Thyroid gland (tissue), 4 donors: ENCODE measurements at places on chromosomes 7 and 10. TPM values are rescaled to one million over a fixed set of nuclear protein-coding genes. Genes with fewer than 3 reads are reported as not detected.

DNA sequence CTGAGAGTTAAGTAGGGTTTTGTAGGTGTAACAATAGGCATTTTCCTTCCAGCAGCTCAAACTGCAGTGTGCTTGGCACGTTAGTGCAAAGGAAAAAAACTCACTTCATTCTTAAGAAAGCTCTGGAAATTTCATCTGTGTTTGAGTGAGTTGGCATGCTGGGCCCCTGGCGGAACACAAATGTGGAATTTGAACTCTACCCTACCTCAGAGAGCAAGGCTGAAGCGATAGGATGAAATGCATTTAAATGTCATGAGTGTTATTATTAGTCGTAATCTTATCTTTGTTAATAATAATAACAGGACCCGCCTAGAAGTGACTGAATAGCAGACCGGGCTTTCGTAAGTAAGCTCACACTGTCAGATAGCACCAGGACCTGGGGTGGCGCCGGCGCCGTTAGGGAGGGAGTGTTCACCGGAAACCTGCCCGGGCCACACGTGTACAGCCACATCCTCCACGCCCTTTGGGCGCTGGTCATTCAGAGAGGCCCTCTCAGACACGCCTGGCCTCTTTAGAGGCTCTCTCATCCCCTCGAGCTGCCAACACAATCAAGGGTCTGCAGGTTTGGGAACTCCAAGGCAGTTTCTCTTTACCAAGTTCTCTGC is 63.5 kb downstream of the GRK5 start:
- H3K27ac ChIP-seq: peak overlapping the region; percentile 70
- peak; percentile 96 for DNase-seq
- H3K4me3 ChIP-seq: no peak overlapping the region
- H3K36me3 ChIP-seq: no peaks in the 10 kb centered on the region

- no peak overlapping the region for H3K27ac ChIP-seq
- H3K27me3 ChIP-seq: no peaks in the 10 kb centered on the region
- no peaks in the 10 kb centered on the region for H3K4me1 ChIP-seq
- no peak overlapping the region for H3K4me3 ChIP-seq
Measured at GRCh38 chr10:106793617-106794016, 370.9 kb downstream of the SORCS1 start.

DNA sequence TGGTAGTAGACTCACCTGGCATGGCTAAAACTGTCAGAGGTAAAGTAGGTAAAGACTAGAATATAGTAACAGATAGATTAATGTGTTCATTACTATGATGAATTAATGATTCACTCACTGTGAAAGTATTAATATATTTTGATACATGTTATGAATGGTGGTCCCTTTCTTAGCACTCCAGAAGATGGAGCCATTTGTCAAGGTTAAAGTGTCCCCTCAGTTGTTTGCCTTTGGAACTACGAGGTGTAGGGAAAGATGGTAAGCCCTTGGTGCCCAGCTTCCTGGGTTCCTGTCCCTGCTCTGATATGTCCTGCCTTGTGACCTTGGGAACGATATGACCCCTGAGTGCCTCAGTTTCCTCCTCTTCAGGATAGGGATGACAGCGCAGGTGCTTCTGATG is 49.4 kb downstream of the HTRA1 start:
- H3K4me1 ChIP-seq: no peaks in the 10 kb centered on the region
- peaks cover 7% of the 10 kb centered on the region for H3K36me3 ChIP-seq
- H3K27ac ChIP-seq: no peak overlapping the region
- no peak overlapping the region for H3K4me3 ChIP-seq

Gene STEAP2
- 25.9 TPM for total RNA-seq

DNA sequence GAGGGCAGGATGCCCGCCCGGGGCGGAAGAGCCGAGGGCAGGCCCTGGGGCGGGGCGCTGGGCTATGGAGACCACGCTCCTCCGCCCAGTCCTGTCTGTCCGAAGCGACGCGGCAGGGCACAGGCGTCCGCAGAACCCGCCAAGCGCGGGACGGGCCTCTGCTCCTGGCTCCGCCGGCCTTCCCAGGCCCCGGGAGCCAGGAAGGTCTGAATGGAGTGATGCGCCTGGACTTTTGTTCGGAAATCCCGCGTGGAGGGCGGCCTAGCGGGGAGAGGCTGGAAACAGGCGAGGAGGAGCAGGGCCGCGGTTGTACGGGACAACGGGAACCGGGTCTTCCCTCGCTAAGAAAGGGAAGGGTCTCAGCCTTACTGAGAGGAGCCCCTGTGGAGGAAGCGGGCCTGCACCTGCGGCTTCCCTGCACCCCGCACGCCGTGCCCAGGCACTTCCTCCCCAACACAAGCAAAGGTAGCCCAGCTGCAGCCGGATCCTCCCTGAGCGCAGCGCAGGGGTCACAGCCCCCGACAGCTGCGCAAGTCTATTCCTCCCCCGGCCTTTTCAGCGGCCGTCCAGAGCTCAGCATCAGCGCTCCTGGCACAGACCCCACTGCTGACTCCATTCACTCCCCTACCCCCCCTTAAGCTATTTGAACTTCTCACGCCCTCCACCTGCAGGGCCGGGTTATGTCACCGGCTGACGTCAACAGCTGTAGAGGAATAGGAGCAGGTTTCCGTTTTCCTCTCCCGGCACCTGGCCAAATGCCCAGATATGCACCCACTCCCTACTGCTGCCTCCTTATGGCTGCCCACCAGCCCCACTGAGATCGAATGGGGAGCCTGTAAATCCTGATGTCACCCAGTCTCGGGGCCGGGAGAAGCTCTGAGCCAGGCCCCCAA is 143.2 kb upstream of the RET start:
- H3K27me3 ChIP-seq: peaks cover 5% of the 10 kb centered on the region
- peak; percentile 12 for DNase-seq
- no peak overlapping the region for H3K4me3 ChIP-seq
- peaks cover 12% of the 10 kb centered on the region for H3K4me1 ChIP-seq
- H3K27ac ChIP-seq: no peak overlapping the region

GRCh38 chr7:158160199-158160598 is 427.4 kb downstream of the PTPRN2 start:
- no peaks in the 10 kb centered on the region for H3K27me3 ChIP-seq
- H3K36me3 ChIP-seq: no peaks in the 10 kb centered on the region
- H3K4me1 ChIP-seq: no peaks in the 10 kb centered on the region

Gene PAPSS2
- 32.1 TPM for total RNA-seq

Gene PSD
- total RNA-seq: 0.54 TPM

- no peak overlapping the region for H3K4me3 ChIP-seq
- peak overlapping the region; percentile 2 for H3K27ac ChIP-seq
- peak; percentile 56 for DNase-seq
- no peaks in the 10 kb centered on the region for H3K4me1 ChIP-seq
Measured at GRCh38 chr10:125768219-125768855, 7.3 kb downstream of the MMP21 start.

Gene FAM53B
- total RNA-seq: 70.9 TPM

GRCh38 chr10:69897432-69897831 is 95.7 kb downstream of the COL13A1 start:
- H3K36me3 ChIP-seq: no peaks in the 10 kb centered on the region
- no peaks in the 10 kb centered on the region for H3K27me3 ChIP-seq
- peaks cover 69% of the 10 kb centered on the region for H3K4me1 ChIP-seq
- H3K27ac ChIP-seq: no peak overlapping the region
- no peak for DNase-seq
- no peak overlapping the region for H3K4me3 ChIP-seq

Gene HOXA6
- total RNA-seq: 1.1 TPM

DNA sequence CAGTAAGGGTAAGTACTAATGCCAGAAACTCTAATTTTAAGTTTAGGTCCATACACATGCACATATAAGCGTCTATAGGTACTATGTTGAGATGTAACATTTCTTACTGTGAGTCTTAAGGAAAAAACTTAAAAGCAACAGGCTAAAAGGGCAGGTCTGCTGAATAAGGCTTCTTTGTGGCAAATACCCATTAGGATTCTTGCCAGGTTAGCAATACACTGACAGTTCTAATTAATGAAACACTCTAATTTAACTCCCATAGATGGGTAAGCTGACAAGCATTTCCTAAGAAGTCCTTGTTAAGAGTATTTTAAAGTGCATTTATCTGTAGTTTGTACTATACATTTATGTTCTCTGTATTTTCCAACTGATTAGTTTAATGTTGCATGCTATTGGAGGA is 14.0 kb downstream of the SCRN1 start:
- H3K4me3 ChIP-seq: no peak overlapping the region
- H3K4me1 ChIP-seq: no peaks in the 10 kb centered on the region
- no peak for DNase-seq
- H3K27me3 ChIP-seq: no peaks in the 10 kb centered on the region

GRCh38 chr10:110436554-110437350 is 61.0 kb upstream of the DUSP5 start:
- no peak overlapping the region for H3K4me3 ChIP-seq
- no peaks in the 10 kb centered on the region for H3K4me1 ChIP-seq
- H3K27me3 ChIP-seq: no peaks in the 10 kb centered on the region
- no peak for DNase-seq
- no peak overlapping the region for H3K27ac ChIP-seq

Gene ASB10
- total RNA-seq: not detected

- no peak overlapping the region for H3K27ac ChIP-seq
- no peaks in the 10 kb centered on the region for H3K36me3 ChIP-seq
- DNase-seq: no peak
- H3K27me3 ChIP-seq: no peaks in the 10 kb centered on the region
- no peaks in the 10 kb centered on the region for H3K4me1 ChIP-seq
- H3K4me3 ChIP-seq: no peak overlapping the region
Measured at GRCh38 chr7:148398844-148399365, 191.7 kb upstream of the C7orf33 start.

Gene PDK4
- 453 TPM for total RNA-seq

GRCh38 chr10:92239600-92240288 is 51.1 kb downstream of the CPEB3 start:
- peaks cover 12% of the 10 kb centered on the region for H3K4me1 ChIP-seq
- no peak for DNase-seq
- H3K27ac ChIP-seq: peak overlapping the region; percentile 95
- H3K4me3 ChIP-seq: peak overlapping the region; percentile 48
- no peaks in the 10 kb centered on the region for H3K27me3 ChIP-seq
- H3K36me3 ChIP-seq: no peaks in the 10 kb centered on the region

- no peak overlapping the region for H3K4me3 ChIP-seq
- no peaks in the 10 kb centered on the region for H3K27me3 ChIP-seq
- no peak overlapping the region for H3K27ac ChIP-seq
- no peak for DNase-seq
- no peaks in the 10 kb centered on the region for H3K4me1 ChIP-seq
Measured at GRCh38 chr10:3476640-3477448, 304.3 kb upstream of the PITRM1 start.

Gene STAG3
- total RNA-seq: 1.5 TPM

- no peak overlapping the region for H3K27ac ChIP-seq
- no peaks in the 10 kb centered on the region for H3K27me3 ChIP-seq
- no peak for DNase-seq
- no peak overlapping the region for H3K4me3 ChIP-seq
- H3K36me3 ChIP-seq: no peaks in the 10 kb centered on the region
Measured at GRCh38 chr7:114569220-114569619, 154.6 kb downstream of the FOXP2 start.

GRCh38 chr10:96218826-96219225 is 52.5 kb downstream of the BLNK start:
- H3K4me3 ChIP-seq: no peak overlapping the region
- H3K27ac ChIP-seq: no peak overlapping the region
- DNase-seq: no peak

Gene SH2B2
- 19.3 TPM for total RNA-seq
